ENCODE measurements at places on chromosomes 12 and 14.
A peak's percentile ranks its signal among the peaks of the same experiment; 100 is the strongest.

DNA sequence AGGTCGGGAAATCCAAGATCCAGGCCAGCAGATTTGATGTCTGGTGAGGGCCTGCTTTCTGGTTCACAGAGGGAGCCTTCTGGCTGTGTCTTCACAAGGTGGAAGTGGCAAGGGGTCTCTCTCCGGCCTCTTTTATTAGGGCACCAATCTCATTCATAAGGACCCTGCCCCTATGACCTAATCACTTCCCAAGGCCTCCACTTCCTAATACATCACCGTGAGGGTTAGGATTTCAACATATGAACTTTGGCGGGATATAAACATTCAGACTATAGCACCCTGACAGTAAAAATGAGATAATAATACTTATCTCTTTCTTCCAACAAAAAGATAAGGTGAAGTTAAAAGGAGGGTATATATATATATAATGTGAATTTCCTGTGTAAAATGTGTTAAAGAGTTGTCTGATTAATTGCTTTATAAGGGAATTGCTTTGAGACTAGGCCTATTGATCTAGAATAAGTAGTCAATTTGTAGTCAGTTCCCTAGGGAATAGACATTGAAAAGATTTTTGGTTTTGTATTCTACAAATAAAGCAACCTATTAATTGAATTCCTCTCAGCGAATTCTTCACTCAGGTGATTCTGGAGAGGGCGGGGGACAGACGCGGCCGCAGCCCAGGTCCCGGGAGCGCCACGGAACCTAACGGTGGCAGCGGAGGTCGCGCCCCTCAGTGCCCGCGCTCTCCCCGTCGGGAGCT is 516 bp upstream of the LGALS3 start:
- no peaks in the 10 kb centered on the region for H3K27me3 ChIP-seq
- no peak overlapping the region for H3K27ac ChIP-seq
- H3K36me3 ChIP-seq: no peaks in the 10 kb centered on the region
- H3K4me3 ChIP-seq: no peak overlapping the region
- H3K4me1 ChIP-seq: peaks cover 34% of the 10 kb centered on the region
- no peak for DNase-seq

DNA sequence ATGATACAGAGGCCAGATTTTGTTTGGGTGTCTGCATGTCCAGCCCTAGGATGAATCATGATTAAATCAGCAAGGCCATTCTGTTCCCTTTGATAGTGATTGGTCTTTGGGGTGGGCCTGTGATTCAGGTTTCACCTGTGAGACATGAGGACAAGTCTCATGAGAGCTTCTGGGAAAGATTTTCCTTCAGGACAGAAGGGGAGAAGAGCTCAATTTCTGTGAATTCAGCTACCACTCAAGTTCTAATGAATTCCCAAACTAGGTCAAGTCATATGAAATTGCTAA is 73.4 kb downstream of the ZNF664 start:
- H3K36me3 ChIP-seq: no peaks in the 10 kb centered on the region
- no peak overlapping the region for H3K4me3 ChIP-seq
- no peaks in the 10 kb centered on the region for H3K27me3 ChIP-seq
- H3K4me1 ChIP-seq: no peaks in the 10 kb centered on the region
- DNase-seq: no peak

DNA sequence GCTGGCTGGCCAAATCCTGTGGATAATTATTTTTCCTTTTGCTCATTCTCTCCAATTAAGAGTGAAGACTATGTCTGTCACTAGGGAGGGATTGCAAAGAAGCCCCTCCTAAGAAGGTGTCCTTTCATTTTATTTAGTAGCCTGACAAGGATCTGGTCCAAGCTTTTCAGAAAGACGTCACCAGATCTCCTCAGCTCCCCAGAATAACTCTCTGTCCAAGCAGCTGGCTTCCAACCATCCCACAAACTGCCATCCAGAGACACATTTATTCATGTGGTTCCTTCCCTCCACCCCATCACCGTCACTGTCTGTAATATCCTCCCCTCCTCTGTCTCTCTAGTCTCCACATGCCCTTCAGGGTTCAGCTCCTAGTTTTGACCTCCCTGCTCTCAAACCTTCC is 69.9 kb downstream of the PPM1H start:
- H3K36me3 ChIP-seq: no peaks in the 10 kb centered on the region
- H3K27ac ChIP-seq: no peak overlapping the region
- no peak for DNase-seq
- H3K4me1 ChIP-seq: no peaks in the 10 kb centered on the region

- no peaks in the 10 kb centered on the region for H3K27me3 ChIP-seq
- H3K4me1 ChIP-seq: no peaks in the 10 kb centered on the region
- H3K36me3 ChIP-seq: no peaks in the 10 kb centered on the region
- no peak for DNase-seq
- H3K27ac ChIP-seq: no peak overlapping the region
Observed at GRCh38 chr12:100827901-100828520, 33.4 kb downstream of the ANO4 start.

- DNase-seq: no peak
- H3K27me3 ChIP-seq: no peaks in the 10 kb centered on the region
- H3K27ac ChIP-seq: no peak overlapping the region
- H3K36me3 ChIP-seq: no peaks in the 10 kb centered on the region
- H3K4me3 ChIP-seq: no peak overlapping the region
Observed at GRCh38 chr12:85993746-85994145, 119.7 kb downstream of the NTS start.

GRCh38 chr12:114826244-114826643 is 142.3 kb upstream of the TBX3 start:
- H3K4me3 ChIP-seq: no peak overlapping the region
- DNase-seq: no peak
- no peak overlapping the region for H3K27ac ChIP-seq
- H3K36me3 ChIP-seq: no peaks in the 10 kb centered on the region

- no peak overlapping the region for H3K27ac ChIP-seq
- no peak for DNase-seq
- no peaks in the 10 kb centered on the region for H3K36me3 ChIP-seq
- H3K27me3 ChIP-seq: peaks cover 7% of the 10 kb centered on the region
Observed at GRCh38 chr12:117362391-117362790, 965 bp upstream of the NOS1 start.

- no peaks in the 10 kb centered on the region for H3K27me3 ChIP-seq
- no peaks in the 10 kb centered on the region for H3K36me3 ChIP-seq
- no peaks in the 10 kb centered on the region for H3K4me1 ChIP-seq
- H3K27ac ChIP-seq: no peak overlapping the region
- no peak overlapping the region for H3K4me3 ChIP-seq
Observed at GRCh38 chr12:101951002-101951670, 73.8 kb downstream of the DRAM1 start.

DNA sequence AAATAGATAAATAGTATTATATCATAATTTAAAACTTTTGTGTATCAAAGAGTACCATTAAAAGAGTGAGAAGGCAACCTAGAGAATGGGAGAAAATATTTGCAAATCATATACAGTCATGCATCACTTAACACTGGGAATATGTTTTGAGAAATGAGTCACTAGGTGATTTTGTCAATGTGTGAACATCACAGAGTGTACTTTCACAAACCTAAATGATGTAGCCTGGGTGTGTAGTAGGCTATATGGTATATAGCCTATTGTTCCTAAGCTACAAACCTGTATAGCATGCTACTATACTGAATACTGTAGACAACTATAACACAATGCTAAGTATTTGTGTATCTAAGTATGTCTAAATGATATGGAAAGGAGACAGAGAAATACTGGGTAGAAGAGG is 48.0 kb upstream of the ARID2 start:
- H3K4me3 ChIP-seq: no peak overlapping the region
- no peaks in the 10 kb centered on the region for H3K4me1 ChIP-seq
- no peaks in the 10 kb centered on the region for H3K27me3 ChIP-seq
- DNase-seq: no peak

DNA sequence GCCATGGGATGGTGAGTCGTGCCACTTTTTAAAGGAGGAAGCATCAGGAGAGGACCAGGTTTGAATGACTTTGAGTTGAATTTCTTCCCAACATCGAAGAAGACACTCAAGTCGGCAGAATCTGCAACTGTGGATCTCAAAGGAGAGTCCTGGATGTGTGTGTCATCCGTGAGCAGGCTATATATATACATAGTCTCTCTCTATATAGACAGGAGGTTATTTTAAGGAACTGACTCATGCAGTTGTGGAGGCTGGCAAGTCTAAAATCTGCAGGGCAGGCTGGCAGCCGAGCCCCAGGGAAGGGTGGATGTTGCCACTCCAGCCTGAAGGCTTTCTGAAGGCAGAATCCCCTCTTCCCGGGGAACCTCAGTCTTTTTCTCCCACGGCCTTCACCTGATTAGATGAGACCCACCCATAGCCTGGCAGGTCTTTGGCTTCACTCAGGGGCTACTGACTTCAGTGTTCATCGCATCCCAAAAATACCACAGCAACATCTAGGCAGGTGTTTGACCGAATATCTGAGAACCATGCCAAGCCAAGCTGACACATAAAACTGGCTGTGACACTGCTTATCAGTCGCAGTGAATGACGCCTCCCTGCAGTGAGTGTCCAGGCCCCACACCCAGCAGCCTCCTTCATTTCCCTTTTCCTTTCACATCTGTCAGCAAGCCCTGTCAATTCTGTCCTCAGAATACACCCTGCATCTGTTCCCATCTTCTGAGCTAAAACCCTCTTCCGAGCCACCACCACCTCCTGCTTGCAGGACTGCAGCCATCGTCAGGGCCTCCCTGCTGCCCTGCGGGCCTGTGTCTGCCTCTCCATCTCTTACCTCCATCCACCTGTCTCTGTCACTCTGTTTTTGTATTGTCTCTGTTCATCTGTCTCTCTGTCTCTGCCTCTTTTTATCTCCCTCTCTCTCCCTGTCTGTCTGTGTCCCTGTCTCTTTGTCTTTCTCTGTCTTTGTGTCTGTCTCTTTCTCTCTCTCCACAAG is 54.0 kb downstream of the ZNF664 start:
- no peaks in the 10 kb centered on the region for H3K4me1 ChIP-seq
- no peaks in the 10 kb centered on the region for H3K36me3 ChIP-seq

GRCh38 chr12:106331599-106331998 is 25.9 kb upstream of the POLR3B start:
- H3K36me3 ChIP-seq: peaks cover 57% of the 10 kb centered on the region
- DNase-seq: no peak

DNA sequence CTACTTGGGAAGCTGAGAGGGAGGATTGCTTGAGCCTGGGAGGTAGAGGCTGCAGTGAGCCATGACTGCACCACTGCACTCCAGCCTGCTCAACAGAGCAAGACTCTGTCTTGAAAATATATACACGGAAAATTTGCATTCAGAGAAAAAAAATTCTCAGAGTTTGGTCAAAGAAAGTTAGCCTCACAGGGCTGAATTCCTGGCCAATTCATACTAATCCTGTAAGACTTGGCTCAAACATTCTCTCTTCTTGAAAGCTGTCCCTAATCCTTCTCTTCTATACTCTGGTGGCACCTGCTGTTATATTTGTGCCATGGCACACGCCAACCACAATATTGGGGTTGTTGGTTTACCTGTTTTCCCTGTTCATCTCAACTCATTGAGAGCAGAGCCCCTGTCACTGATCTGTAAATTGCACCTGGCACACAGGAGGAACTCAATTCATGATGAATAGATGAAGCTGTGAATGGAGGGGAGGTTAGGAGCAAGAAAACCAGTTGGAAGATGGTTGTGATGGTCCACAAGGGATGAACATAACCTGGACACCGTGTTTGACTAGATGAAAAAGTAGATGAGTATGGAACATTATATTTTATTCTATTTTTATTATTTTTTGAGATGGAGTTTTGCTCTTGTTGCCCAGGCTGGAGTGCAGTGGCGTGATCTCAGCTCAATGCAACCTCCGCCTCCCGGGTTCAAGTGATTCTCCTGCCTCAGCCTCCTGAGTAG is 36.8 kb upstream of the SPTSSA start:
- no peaks in the 10 kb centered on the region for H3K4me1 ChIP-seq
- DNase-seq: no peak
- H3K27ac ChIP-seq: no peak overlapping the region
- H3K4me3 ChIP-seq: no peak overlapping the region
- H3K36me3 ChIP-seq: no peaks in the 10 kb centered on the region

GRCh38 chr14:88825078-88825458 is 617 bp downstream of the TTC8 start:
- peaks cover 8% of the 10 kb centered on the region for H3K4me1 ChIP-seq
- H3K4me3 ChIP-seq: peak overlapping the region; percentile 67
- H3K27me3 ChIP-seq: no peaks in the 10 kb centered on the region
- no peak overlapping the region for H3K27ac ChIP-seq
- no peak for DNase-seq

GRCh38 chr12:32896432-32897280 is at the start of gene PKP2:
TSS of gene PKP2 (minus strand) at chr12:32896777. CDS start at chr12:32896731, 46 bp downstream.
- H3K36me3 ChIP-seq: no peaks in the 10 kb centered on the region
- H3K4me1 ChIP-seq: peaks cover 14% of the 10 kb centered on the region
- H3K4me3 ChIP-seq: peak within 1 kb of the TSS; percentile 32
- DNase-seq: no peak
- no peak within 1 kb of the TSS for H3K27ac ChIP-seq
- H3K27me3 ChIP-seq: peaks cover 10% of the 10 kb centered on the region

DNA sequence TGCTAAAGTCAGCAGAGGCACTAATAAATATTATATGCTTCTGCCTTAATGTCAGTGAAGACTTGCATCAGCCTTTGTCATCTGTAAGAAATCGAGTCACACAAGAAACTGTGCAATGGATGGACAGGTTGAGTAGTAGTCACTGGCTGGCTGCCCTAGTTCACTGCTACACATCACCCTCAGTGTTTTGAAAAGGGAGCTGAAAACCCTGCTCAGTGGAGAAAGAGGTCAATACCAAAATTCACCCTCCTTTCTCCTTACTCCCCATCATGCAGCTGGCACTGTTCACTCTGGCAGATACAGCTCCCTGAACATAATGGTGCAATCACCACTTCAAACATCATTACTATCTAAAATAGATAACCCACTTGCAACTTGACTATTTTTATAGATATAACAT is 6.6 kb downstream of the ANKS1B start:
- no peak for DNase-seq
- no peak overlapping the region for H3K4me3 ChIP-seq
- H3K27me3 ChIP-seq: peaks cover 2% of the 10 kb centered on the region
- H3K36me3 ChIP-seq: no peaks in the 10 kb centered on the region
- H3K27ac ChIP-seq: no peak overlapping the region

DNA sequence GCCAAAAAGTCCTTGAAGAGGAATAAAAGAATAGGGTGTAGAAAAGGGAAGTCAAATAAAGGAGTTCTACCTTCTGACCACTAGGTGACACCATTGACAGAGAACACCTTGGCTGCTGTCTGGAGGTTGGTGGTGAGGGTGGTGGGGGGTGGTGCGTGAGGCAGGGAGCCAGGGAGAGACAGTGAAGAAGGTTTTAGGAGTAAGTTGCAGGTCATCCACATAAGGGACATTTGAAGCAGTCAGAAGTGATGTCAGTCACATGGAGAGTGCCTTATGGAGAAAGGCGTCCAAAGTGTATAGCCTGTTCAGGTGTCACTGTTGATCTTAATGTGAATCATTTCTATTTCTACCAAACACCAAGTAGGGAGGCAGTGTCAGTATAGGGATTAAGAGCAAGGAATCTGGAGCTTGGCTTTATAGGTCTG is 279.3 kb upstream of the DDHD1 start:
- H3K27ac ChIP-seq: no peak overlapping the region
- H3K27me3 ChIP-seq: no peaks in the 10 kb centered on the region
- no peak for DNase-seq
- H3K36me3 ChIP-seq: no peaks in the 10 kb centered on the region

DNA sequence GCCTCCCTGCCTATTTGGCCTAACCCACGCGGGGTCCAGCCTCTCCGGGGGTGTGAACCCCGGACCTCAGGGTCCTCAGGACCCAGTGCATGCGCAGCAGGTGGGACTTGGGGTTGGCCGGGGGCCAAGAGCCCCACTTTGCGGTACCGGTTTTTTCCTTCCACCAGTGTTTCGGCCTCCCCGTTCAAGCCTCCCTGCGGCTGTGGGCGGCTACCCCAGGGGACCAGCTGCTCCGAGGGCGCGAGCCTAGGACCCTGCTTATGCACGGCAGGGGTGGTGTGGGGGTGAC is 327.3 kb downstream of the ALG10 start:
- no peaks in the 10 kb centered on the region for H3K36me3 ChIP-seq
- DNase-seq: no peak
- no peak overlapping the region for H3K4me3 ChIP-seq
- no peaks in the 10 kb centered on the region for H3K4me1 ChIP-seq
- H3K27ac ChIP-seq: no peak overlapping the region

Data from natural killer cell (primary cell).